Fibroblast of mammary gland (primary cell): ENCODE measurements at places on chromosomes 11 and 22.

- DNase-seq: no peak
These were observed 31.3 kb downstream of the TMEM123 start for GRCh38 chr11:102421261-102421660.

DNA sequence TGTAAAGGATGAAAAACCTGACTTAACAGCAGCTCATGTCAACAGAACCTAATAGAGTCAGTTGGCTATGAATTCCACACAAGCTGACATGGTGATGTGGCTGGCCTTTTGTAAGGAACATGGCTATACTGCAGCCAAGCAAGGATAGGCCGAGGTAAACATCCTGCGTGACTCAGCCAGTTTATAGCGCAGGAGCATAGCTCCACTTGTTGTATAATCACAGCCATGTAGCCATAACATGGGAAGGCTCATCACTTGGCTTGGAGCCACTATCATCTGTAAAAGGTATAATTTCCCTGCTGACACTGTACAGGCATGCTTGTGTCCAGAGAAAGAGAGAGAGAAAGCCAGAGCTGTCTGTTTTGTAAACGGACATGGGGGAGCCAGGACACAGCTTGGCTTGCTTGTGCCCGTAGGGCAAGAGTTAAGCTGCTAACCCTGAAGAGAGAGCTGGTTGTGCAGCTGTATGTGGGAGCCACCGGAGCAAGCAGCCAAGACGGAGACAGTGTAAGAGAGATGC, 104.4 kb upstream of the PLET1 start:
- DNase-seq: peak; percentile 93

- no peak for DNase-seq
These were observed 10.4 kb downstream of the RCOR2 start for GRCh38 chr11:63906585-63906984.

- DNase-seq: peak; percentile 64
These were observed 192.7 kb downstream of the NAV2 start for GRCh38 chr11:19905280-19905853.

GRCh38 chr11:117180020-117180419, 1.5 kb downstream of the SIDT2 start:
- no peak for DNase-seq

DNA sequence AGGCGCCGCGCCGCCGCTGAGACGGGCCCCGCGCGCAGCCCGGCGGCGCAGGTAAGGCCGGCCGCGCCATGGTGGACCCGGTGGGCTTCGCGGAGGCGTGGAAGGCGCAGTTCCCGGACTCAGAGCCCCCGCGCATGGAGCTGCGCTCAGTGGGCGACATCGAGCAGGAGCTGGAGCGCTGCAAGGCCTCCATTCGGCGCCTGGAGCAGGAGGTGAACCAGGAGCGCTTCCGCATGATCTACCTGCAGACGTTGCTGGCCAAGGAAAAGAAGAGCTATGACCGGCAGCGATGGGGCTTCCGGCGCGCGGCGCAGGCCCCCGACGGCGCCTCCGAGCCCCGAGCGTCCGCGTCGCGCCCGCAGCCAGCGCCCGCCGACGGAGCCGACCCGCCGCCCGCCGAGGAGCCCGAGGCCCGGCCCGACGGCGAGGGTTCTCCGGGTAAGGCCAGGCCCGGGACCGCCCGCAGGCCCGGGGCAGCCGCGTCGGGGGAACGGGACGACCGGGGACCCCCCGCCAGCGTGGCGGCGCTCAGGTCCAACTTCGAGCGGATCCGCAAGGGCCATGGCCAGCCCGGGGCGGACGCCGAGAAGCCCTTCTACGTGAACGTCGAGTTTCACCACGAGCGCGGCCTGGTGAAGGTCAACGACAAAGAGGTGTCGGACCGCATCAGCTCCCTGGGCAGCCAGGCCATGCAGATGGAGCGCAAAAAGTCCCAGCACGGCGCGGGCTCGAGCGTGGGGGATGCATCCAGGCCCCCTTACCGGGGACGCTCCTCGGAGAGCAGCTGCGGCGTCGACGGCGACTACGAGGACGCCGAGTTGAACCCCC, 798 bp downstream of the BCR start:
- no peak for DNase-seq

GRCh38 chr22:19941365-19942082, at the start of the genes COMT and TXNRD2:
COMT (plus strand) TSS chr22:19941772; CDS start chr22:19962527, 20,755 bp downstream.
TXNRD2 (minus strand) TSS chr22:19941818; CDS start chr22:19941803, 15 bp downstream.
- DNase-seq: peak; percentile 52

- DNase-seq: no peak
These were observed 12.6 kb downstream of the IGSF9B start for GRCh38 chr11:133943950-133944698.
